Karpas-422 (cell line): ENCODE measurements at places on chromosomes 3 and 15.

GRCh38 chr3:29690686-29691353, 409.9 kb downstream of the RBMS3 start:
- no peak for DNase-seq

DNA sequence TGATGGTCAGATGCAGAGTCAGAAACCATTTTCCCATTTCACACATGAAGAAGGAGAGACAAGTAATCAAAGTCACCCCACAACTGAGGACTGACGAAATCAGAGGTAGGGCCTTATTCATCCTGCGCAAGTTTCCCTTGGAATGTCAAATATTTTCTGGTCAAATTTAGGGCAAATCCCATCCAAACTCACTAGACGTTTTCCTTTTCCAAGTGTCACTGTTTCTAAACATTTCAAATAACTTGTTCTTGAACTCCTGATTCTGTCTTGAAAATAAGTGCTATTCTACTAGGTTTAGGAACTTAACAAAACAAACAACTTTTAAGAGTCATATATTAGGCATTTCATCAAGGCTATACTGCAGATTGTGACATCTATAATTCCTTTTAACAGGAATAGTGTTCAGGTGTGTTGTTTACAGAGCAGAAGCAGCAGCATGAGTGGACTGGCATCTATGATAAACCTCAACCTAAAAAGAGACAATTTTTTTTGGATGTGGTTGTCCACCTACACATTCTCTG, 40.7 kb downstream of the SUMF1 start:
- no peak for DNase-seq

DNA sequence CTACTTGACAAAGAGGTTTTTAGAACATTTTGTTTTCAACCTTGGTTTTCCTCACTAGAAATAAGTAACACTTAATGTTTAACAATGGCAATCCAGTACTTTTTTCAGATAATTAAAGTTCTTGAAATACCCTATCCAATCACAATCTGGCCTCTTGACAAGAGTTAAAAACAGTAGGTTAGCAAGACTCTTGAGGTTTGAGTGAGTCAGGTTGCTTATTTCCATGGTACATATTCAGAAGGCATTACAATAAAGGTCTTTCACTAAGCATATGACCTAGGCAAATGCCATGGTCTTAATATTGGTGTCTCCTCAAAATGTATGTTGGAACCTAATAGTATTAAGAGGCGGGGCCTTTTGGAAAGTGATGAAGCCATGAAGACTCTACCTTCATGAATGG, 5.6 kb downstream of the SUCNR1 start:
- no peak for DNase-seq

- DNase-seq = no peak
Measured at GRCh38 chr3:16262174-16262573, 2.6 kb downstream of the DPH3 start.

GRCh38 chr3:31230425-31231223, 302.1 kb upstream of the STT3B start:
- DNase-seq = no peak

- peak; percentile 67 for DNase-seq
Measured at GRCh38 chr15:98853161-98853560, 154.4 kb downstream of the PGPEP1L start.

DNA sequence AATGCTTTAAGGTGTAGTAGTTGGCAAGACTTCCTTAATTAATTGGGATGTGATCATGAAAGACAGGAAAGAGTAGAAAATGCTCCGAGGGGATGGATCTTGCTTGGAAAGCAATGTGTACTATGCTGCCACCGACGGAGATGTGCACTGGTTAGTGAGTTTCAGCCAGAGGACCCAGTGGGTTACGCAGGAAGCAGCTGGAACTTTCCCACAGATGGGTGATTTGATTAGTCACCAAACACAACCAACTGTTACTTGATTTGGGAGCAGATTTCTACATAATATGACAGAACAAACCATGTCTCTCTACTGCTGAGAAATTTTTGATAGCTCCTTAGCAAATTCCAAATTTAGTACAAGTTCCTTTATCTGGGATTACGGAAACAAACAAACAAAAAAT, 245.4 kb upstream of the MCTP2 start:
- DNase-seq = no peak

DNA sequence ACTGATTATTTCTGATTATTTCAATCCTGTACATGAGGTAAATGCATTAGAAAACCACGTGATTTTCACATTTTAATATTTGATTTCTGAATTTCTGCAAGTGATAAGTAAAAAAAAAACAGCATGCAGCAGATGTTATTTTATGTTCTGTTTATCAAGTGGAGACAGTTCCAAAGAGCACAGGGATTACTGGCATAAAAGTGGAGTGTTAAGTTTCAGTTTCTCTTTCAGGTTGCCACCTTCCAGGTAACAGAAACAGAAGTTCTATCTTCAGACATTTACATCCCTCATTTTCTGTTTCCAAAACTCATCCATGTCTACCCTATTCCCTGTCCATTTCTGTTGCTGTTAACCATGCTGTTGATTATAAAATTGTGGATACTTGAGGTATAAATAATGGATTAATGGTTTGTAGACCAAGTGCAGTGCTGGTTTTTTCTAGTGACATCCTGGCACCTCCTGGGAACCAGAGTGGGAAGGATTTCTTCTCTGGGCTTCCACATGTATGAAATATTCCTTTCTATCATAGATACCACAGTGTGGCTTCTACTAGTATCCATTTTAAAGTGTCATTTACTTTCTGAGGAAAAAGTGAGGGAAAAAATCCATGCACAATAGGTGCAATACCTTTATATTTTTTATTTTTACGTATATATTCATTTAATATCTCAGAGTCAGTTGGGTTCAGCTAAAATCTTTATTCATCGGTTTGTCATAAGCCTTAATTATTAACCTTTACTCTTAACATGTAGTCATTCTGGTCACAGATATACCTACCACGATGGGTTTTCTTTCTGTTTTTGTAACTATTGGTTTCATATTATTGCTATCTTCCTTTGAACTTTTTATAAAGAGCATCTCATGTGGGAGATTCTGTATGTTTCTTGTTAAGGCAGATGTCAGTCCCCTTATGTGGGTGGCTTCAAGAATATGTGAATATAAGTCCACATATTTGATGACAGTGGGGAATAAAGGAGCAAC, 1010.0 kb downstream of the SQOR start:
- no peak for DNase-seq

- no peak for DNase-seq
Measured at GRCh38 chr15:67690936-67691335, 134.4 kb upstream of the SKOR1 start.

DNA sequence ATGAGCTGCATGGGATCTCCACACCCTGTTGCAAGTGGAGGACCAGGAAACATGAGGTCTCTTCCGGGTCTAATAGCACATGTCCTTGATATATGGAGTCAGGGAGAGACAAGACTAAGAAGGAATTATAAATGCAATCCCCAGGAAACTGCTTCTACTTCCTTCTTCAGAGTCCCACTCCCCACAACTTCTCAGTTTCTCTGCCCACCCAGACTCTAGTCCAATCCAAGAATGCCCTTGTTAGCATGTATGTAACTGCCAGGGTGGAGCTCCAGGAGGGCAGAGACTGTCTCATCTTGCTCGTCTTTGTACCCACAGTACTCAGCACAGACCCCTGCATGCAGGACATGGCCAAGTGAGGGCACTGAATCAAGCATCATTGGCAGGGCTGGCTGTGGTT, 8.3 kb downstream of the DAPK2 start:
- DNase-seq = no peak

DNA sequence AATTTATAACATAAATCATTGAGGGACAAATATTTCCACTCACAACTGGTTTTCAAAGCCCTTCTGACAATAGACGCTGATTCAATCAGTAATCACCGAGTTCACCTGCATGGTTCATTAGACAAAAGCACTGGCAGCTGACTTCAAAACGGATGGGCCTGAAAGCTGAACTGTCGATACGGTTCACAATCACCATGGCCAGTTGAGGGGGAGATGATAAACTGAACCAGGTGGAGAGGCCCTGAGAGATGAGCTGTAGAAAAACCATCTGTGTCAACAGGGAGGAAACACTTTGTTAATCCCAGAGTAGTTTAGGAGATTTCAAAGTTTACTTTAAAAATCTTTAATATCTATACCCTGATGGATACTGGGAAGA, 75.0 kb downstream of the PEX5L start:
- DNase-seq = peak; percentile 78

DNA sequence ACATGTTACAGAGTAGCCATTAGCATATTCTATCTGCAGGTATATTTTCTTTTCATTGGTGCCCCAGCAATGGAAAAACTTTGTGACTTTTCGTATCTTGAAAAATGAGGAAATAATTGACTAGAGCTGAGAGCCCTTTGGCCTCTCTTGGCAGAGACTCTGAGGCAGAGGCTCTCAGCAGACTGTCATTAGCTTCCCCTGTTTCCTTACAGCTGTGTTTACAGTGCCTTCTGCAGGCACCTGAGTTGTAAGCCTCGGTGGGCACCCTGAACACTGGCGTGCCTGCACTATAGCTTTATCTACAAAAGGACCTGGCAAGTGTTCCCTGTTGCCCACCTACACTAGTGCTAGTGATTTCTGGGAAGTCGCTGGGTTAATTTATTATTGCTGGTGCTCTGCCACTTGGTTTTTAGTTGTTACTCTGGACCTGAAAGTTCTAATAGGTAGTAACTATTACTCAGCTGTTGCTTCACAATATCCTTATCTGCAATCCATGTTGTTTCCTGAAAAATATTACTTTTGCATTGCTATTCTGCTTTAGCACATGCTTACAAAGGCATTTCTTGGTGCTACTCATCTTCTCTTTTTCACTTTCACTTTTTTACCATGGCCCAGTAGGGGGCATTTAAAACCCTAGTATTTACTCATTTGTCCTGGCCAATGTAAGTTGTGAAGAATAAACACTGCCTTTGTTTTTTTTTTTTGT, 7.8 kb upstream of the GPR171 start:
- no peak for DNase-seq

GRCh38 chr3:185175370-185175987, 22.6 kb upstream of the C3orf70 start:
- DNase-seq = peak; percentile 75

GRCh38 chr3:55097441-55097840, 169.6 kb upstream of the LRTM1 start:
- no peak for DNase-seq

DNA sequence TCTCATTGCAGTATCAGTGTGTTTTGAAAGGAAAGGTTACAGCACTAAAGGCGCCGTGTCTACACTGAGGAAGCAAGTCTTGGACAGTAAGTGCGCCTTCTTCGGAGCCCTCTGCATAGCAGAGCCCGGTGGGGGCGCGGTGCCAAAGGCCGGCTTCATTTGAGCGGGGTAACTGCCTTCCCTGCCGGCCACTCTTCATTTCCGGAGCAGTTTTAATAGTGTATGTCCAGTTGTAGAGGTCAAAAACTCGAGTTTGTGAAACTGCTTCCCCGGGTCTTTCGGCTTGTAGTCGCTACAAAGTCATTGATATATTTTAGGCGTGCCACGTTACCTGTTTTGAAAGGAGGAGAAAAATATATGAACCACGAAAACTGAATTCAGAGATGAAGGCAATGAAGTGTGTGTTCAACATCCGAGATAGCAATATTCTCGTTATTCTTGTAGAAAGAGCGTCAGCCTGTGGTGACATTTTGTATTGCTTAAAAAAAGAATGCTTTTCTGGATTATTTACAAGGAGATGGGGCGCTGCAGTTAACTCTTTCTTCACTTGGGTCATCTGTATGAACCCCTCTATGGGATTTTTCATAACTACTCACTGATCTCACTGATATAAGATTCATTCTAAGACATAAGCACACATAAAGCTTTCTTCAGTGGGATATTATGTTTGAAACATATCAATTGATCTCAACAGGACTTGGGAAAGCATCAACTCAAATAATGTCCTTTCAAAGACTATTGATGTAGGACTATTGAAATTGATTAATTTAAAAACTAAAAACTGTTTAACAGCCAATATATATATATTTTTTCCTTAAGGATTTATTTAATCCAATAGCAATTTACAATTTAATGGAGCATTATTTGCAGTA, 3.0 kb downstream of the ALCAM start:
- DNase-seq = peak; percentile 81

- no peak for DNase-seq
Measured at GRCh38 chr15:28178290-28178689, 79.2 kb upstream of the OCA2 start.

- no peak for DNase-seq
Measured at GRCh38 chr15:25738171-25738965, 124.8 kb downstream of the ATP10A start.

DNA sequence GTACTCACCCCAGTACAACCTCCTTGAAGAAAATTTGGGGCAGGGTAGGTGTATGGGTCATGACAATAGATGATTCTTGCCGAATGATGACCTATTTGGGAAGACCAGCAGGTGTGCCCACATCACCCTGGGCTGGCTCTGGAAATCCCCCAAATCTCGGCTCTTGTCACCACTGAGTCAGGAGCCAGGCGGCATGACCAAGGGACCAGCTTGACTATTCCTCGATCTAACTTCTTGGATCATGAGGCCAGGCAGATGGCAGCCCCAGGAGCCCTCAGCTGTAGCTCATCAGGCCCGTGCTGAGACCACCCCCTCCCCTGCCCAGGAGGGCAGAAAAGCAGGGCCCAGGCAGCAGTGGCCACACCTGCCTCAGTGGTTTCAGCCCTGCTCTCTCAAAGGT, 9.2 kb upstream of the MUC4 start:
- DNase-seq = no peak

DNA sequence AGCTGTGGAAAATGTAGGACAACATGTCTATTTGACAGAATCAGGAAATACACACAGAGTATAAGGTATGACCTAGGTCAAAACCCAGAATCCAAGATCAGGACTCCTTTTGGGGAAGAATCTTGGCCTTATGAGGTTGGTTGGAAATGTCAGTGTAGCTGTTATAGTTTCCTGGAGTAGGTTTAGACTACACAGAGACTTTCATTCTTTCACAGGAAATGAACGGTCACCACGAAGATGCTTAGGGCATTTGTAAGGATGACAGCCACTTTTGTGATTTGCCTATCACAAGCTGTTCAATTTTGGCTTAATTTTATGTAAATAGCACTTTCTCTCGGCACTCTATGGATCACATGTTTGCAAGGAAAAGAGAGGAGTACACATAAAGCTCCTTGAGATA, 18.6 kb upstream of the ZBTB20 start:
- no peak for DNase-seq

DNA sequence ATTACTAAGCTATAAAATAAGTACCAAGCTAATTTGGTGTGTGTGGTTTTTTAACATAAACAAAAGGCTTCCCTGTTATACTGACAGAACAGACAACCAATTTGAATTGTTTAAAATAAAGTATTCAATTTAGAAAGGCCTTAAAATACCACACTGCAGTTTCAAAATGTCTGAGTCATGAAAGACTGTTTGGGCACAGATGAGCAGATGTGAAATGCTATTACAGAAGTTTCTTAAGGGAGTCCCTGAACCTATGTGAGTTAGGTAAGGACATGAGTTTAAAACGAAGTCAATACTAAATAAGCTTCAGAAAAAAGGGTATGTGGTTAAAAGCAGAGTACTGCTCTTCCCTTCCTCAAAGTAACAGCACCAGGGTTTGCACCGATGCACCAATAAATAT, 69.7 kb upstream of the SETMAR start:
- no peak for DNase-seq

GRCh38 chr3:88985491-88985890, 121.9 kb upstream of the EPHA3 start:
- DNase-seq = no peak

- DNase-seq = no peak
Measured at GRCh38 chr3:81249540-81250029, 511.9 kb downstream of the GBE1 start.
